ENCODE measurements at places on chromosomes 11 and 22. TPM values are rescaled to one million over a fixed set of nuclear protein-coding genes. Genes with fewer than 3 reads are reported as not detected.

DNA sequence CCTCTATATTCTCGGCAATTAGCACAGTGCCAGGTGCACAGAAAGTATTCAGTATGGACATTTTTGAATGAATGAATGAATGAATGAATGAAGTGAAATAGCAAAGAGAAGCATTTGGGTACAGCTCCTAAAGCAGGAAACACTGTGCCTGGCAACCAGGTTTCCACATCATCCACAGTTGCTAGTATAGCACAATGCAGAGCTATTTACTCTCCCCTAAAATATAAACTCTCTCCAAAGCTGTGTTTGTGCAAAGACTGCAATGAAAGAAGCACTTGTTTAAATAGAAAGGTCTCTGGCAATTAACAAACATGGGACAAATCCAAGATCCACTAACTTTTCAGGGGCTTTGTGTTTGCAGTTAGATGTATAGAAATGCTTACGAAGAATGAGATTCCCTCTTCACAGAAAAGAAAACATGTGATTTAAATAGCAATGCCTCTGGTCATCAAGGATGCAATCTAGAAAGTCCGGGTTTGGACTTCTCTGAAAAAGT lies 103.0 kb upstream of the OPCML start:
- DNase-seq, result no peak

BTG4 gene
- total RNA-seq, result not detected

DNA sequence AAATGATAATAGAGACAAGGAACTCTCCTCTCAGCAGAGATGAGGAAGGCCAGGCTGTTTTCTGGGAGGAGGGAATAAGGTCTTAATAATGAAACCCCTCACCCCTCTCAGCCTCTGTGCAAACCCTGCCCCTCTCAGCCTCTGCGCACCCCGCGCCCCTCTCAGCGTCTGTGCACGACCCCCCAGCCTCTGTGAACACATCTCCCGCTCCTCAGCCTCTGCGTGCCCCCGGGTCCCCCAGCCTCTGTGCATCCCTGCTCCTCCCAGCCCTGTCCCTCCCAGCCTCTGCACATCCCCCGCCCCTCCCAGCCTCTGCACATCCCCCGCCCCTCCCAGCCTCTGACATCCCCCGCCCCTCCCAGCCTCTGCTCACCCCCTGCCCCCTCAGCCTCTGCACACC lies 837.8 kb downstream of the TBC1D22A start:
- no peak for DNase-seq

CHRM4 gene
- total RNA-seq, result not detected

GRCh38 chr22:32596471-32596870 lies 121.9 kb downstream of the FBXO7 start:
- DNase-seq, result no peak

DNA sequence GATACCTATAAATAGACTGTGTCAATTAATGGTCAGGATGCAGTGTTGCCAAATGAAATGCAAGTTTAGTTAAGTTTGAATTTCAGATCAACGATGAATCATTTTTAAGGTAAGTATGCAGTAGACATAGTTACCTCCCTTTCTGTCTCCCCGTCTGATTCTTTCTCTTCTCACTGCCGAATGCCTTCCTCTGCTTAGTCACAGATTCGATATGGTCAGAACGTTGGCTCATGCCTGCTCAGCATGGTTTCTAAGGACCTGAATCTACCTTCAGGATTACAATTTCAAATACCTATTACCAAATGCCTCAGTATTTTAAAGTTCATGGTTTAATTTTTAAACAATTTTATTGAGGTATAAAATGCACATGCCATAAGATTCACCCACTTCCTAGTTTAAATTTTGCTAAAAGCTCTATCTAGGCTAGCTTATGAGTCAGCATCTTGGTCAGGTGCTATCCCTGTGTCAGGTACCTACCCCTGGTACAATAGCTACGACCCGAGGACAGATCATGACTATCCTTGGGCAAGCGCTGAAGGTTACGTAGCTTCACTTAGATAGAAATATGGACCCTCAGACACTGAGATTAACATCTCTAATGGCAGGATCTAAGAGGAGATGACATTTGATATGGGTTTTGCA lies 78.2 kb upstream of the SPON1 start:
- DNase-seq, result no peak

Measured in HFFc6 (cell line).